ENCODE measurements at places on chromosomes 7 and 10.

- no peak overlapping the region for H3K4me3 ChIP-seq
- no peaks in the 10 kb centered on the region for H3K27me3 ChIP-seq
- no peaks in the 10 kb centered on the region for H3K36me3 ChIP-seq
- H3K27ac ChIP-seq = no peak overlapping the region
These were observed 7.8 kb upstream of the GLI3 start for GRCh38 chr7:42244828-42245227.

DNA sequence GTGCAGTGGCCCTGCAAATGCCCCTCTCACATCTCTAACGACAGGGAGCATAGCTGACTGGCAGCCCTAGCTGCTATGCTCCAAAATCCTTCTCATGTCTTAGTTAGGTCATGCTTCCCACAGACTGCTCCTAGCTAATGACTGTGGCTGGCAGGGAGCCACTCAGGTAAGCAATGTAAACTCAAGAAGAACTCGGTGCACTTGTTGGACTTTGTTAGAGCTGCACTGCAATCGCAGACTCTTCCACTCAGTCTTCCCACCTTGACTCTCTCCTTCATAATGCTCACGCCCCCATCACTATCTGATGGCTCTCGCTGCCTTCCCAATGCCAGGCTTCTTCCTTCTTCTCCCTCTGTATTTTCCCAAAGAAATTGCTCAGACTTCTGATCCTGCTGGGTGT lies 24.0 kb downstream of the OR9A2 start:
- no peak overlapping the region for H3K27ac ChIP-seq
- peaks cover 6% of the 10 kb centered on the region for H3K4me1 ChIP-seq
- H3K36me3 ChIP-seq = no peaks in the 10 kb centered on the region
- DNase-seq = peak; percentile 60
- H3K27me3 ChIP-seq = no peaks in the 10 kb centered on the region

DNA sequence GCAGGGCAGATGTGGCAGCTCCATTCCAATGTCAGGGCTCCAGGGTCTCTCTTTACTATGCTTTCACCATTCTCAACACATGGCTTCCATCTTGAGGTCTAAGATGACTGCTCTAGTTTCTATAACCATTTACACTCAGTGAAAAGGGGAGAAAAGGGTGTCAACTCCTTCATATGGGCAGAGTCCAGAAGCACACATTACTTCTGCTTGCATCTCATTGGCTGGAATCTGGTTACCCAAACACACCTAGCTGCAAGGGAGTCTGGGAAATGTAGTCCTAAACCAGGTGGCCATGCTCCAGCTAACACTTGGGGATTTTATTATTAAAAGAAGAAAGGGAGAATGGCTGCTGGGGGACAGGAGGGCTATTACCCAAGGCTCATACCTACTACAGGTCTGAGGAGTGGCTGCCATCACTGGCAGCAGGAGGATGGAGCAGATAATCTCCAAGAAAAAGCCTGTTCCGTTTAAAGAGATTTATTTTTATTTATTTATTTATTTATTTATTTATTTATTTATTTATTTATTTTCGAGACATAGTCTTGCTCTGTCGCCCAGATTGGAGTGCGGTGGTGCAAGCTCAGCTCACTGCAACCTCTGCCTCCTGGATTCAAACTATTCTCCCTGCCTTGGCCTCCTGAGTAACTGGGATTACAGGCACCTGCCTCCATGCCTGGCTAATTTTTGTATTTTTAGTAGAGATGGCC lies 29.1 kb upstream of the LBX1 start:
- no peak for DNase-seq
- H3K27ac ChIP-seq = no peak overlapping the region
- H3K27me3 ChIP-seq = no peaks in the 10 kb centered on the region
- H3K36me3 ChIP-seq = no peaks in the 10 kb centered on the region
- H3K4me3 ChIP-seq = no peak overlapping the region

DNA sequence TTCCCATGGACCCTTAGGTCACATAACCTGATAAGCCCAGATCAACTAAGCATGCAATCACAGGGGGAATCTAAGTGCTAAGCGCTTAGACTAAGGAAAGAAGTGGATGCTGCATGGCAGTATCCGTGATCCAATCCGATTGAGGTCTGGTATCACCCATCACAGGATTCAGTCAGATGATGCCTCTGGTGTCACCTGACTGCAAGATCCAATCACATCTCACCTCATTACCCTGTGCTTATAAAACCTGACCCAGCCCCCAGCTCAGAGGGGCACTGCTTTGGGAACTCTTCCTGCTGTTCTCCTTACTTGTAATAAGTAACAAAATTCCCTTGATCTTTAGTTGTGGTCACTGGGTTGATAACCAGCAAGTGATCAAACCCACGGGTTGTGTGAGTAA lies 84.7 kb upstream of the TMEM168 start:
- H3K27me3 ChIP-seq = no peaks in the 10 kb centered on the region
- no peak overlapping the region for H3K27ac ChIP-seq
- no peaks in the 10 kb centered on the region for H3K36me3 ChIP-seq
- no peak overlapping the region for H3K4me3 ChIP-seq

DNA sequence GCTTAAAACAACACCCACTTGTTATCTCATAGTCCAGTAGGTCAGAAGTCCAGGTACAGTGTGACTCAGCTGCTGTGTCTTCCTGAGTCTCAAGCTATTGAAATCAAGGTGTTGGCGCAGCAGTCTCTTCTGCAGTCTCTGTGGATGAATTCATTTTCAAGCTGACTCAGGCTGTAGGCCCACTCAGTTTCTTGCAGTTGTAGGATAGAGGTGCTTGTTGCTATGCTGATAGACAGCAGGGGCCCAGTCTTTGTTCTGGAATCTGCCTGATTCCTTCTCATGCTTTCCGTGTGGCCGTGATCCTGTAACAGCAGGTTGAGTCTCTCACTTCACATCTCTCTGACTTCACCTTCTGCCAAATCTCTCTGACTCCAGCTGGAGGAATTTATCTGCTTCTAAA lies 400.4 kb upstream of the POM121L12 start:
- DNase-seq = no peak
- no peaks in the 10 kb centered on the region for H3K27me3 ChIP-seq
- H3K27ac ChIP-seq = no peak overlapping the region
- no peaks in the 10 kb centered on the region for H3K4me1 ChIP-seq

- H3K4me1 ChIP-seq = no peaks in the 10 kb centered on the region
- H3K36me3 ChIP-seq = no peaks in the 10 kb centered on the region
- H3K27ac ChIP-seq = no peak overlapping the region
- DNase-seq = no peak
These were observed 89.3 kb downstream of the TMEM106B start for GRCh38 chr7:12300415-12300814.

DNA sequence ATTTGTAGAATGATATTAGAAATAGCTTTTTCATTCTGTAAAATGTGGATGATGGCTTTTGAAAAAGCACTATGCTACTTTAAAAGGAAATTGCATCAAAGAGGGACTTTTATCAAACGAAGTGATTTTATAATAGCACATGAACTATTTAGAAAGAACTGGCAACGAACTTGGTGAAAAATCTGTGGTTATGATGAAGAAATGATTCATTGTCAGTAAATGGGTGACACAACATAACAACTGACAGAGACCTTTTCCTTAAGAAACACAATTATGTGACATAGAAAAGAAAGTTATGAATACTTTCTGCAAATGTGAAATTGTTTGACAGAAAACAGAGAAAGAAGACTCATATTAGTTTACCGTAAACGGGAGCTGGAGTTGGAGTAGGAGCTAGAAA lies 60.7 kb upstream of the LAMB4 start:
- no peaks in the 10 kb centered on the region for H3K4me1 ChIP-seq
- DNase-seq = no peak
- no peaks in the 10 kb centered on the region for H3K27me3 ChIP-seq
- no peak overlapping the region for H3K27ac ChIP-seq
- H3K36me3 ChIP-seq = no peaks in the 10 kb centered on the region
- no peak overlapping the region for H3K4me3 ChIP-seq

- DNase-seq = no peak
- H3K4me3 ChIP-seq = no peak overlapping the region
- peaks cover 13% of the 10 kb centered on the region for H3K4me1 ChIP-seq
- H3K27ac ChIP-seq = no peak overlapping the region
- H3K36me3 ChIP-seq = no peaks in the 10 kb centered on the region
These were observed 48.7 kb downstream of the ANK3 start for GRCh38 chr10:60340973-60341372.

- no peaks in the 10 kb centered on the region for H3K27me3 ChIP-seq
- DNase-seq = no peak
- H3K36me3 ChIP-seq = no peaks in the 10 kb centered on the region
- no peak overlapping the region for H3K4me3 ChIP-seq
- no peaks in the 10 kb centered on the region for H3K4me1 ChIP-seq
- H3K27ac ChIP-seq = no peak overlapping the region
These were observed 1226.7 kb upstream of the LRRN3 start for GRCh38 chr7:109864230-109864629.

Measured in body of pancreas (tissue), 4 donors.